ENCODE measurements at places on chromosomes 2 and 18. TPM values are rescaled to one million over a fixed set of nuclear protein-coding genes. Genes with fewer than 3 reads are reported as not detected.

The TANC1 gene
- total RNA-seq, result 8.5 TPM

The NCKAP5 gene
- total RNA-seq, result 0.31 TPM

The SULT1C2 gene
- 0.69 TPM for total RNA-seq

The TMEM198 gene
- 25.6 TPM for total RNA-seq

GRCh38 chr2:48059975-48060374 lies 153.7 kb upstream of the FBXO11 start:
- H3K4me3 ChIP-seq, result no peak overlapping the region
- H3K27me3 ChIP-seq, result no peaks in the 10 kb centered on the region
- H3K4me1 ChIP-seq, result no peaks in the 10 kb centered on the region
- H3K36me3 ChIP-seq, result no peaks in the 10 kb centered on the region
- H3K27ac ChIP-seq, result no peak overlapping the region

DNA sequence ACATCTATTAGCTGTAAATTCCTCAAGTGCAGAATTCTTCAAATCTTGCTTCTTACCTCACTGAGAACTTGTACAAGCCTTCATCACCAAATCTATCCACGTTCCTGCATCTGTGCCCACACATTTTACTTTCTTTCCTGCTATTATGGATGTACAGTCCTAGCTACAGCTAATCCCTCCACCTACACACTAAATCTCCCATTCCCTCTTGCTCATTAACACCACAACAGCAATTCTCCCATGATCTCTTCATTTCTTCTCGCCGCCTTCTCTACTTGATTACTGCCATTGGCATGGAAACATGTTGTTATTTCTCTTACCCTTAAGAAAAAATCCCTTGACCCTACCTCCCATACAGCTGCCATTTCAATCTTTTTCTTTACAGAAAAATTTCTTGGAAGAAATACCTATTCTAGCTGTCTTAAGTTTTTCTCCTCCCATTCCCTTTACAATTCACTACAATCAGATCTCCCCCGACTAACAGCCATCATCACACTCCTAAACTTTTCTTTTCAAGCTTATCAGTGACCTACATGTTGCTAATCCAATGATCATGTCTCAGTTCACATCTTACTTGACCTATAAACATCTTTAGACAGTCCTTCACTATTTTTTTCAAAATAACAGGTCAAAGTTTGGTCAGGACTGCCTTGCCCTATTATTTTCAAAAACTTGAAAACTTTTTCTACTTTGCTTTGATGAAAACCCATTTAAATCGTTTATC lies 41.0 kb downstream of the ROCK2 start:
- H3K4me1 ChIP-seq, result peaks cover 10% of the 10 kb centered on the region
- no peak for DNase-seq
- H3K36me3 ChIP-seq, result no peaks in the 10 kb centered on the region
- H3K4me3 ChIP-seq, result no peak overlapping the region
- H3K27ac ChIP-seq, result no peak overlapping the region
- H3K27me3 ChIP-seq, result no peaks in the 10 kb centered on the region

DNA sequence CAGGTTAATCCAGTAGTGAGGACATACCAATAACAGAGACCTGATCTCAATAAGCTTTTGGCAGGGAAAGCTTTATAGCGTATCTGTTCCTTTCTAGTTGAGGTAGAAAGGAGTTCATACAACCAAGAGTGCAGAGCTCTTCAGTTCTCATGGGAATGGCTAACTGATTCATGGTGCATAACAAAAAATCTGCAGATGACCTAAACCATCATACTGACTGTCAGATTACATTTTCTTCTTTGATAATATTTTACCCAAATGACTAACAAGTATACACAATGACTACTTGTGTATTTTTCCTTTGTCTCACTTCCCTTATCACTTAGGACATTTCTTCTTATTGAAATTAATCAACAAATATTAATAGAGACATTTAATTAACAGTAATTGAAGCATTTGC lies 140.0 kb upstream of the SERTAD2 start:
- no peaks in the 10 kb centered on the region for H3K36me3 ChIP-seq
- no peak overlapping the region for H3K27ac ChIP-seq
- no peak for DNase-seq
- no peaks in the 10 kb centered on the region for H3K27me3 ChIP-seq
- peaks cover 9% of the 10 kb centered on the region for H3K4me1 ChIP-seq

DNA sequence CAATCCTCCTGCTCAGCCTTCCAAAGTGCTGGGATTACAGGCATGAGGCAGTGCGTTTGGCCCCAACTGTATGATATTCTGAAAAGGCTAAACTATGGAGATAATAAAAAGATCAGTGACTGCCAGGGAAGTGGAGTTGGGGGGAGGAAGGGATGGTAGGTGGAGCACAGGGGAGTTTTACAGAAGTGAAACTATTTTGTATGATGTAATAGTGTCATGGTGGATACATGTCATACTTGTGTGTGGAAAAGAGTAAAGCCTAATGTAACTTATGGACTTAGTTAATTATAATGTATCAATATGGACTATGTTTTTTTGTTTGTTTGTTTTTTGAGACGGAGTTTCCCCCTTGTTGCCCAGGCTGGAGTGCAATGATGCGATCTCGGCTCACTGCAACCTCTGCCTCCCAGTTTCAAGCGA lies 2.9 kb upstream of the GGCX start:
- H3K27ac ChIP-seq, result no peak overlapping the region
- peaks cover 8% of the 10 kb centered on the region for H3K4me1 ChIP-seq
- peaks cover 2% of the 10 kb centered on the region for H3K36me3 ChIP-seq
- no peak overlapping the region for H3K4me3 ChIP-seq

- no peak overlapping the region for H3K4me3 ChIP-seq
- H3K27me3 ChIP-seq, result no peaks in the 10 kb centered on the region
- no peak for DNase-seq
- H3K4me1 ChIP-seq, result no peaks in the 10 kb centered on the region
- no peaks in the 10 kb centered on the region for H3K36me3 ChIP-seq
These were observed 89.0 kb upstream of the SLC14A2 start for GRCh38 chr18:45526114-45526841.

- peak; percentile 40 for DNase-seq
- H3K27ac ChIP-seq, result 0 out of 2 replicates have a peak overlapping the region, but pooled peaks have one; percentile 19
- no peaks in the 10 kb centered on the region for H3K4me1 ChIP-seq
- H3K4me3 ChIP-seq, result no peak overlapping the region
- no peaks in the 10 kb centered on the region for H3K27me3 ChIP-seq
These were observed 87.1 kb downstream of the PXDN start for GRCh38 chr2:1656961-1657841.

DNA sequence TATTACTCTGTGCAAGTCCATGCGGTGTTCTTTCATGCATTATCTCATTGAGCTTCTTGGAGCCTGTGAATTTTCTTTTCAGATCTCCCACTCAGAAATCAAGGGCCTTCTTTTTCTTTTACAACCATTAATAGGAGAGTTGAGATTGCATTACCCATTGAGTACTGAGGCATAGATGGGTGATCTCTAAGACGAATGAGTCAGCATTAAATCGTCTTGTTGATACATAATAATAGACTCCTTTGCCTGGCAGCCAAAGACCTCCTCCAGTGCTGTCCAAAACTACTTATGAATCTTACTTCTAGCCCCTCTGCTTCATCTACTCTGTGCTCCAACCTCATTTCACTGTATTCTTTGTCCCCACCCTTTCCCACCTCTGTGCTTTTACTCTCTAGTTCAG lies 180.5 kb downstream of the AGPS start:
- H3K27ac ChIP-seq, result no peak overlapping the region
- H3K36me3 ChIP-seq, result no peaks in the 10 kb centered on the region
- H3K4me1 ChIP-seq, result no peaks in the 10 kb centered on the region
- H3K4me3 ChIP-seq, result no peak overlapping the region
- H3K27me3 ChIP-seq, result no peaks in the 10 kb centered on the region
- no peak for DNase-seq

DNA sequence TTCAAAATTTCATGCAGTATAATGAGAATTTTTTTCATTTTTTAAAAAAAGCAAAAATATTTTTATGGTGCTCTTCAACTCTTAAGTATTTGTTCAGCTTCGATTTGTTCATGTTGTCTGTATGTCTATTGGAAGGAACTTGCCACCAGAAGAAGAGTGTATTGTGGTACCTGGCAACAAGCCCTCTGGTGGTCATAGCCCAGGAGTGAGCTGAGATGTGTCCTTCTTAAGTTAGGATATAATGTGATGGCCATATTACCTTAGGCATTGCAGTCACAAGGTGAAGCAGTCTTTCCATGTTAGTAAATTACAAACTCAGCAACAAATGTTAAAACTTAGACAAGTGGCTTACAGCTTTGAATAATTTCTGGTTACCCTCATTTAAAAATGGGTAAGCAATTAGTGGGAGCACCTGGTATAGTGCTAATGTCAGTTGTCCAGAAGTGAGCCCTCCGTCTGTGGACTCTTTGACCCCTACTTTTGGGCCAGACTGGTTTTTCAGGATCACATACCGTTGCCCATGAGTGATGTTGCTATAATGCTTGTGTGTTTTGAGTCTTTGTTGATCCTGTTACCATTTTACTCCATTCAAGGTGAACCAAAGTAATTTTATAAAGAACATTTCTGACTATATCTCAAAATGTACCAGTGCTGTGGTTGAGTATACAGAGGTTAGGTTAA lies 57.4 kb downstream of the MYO1B start:
- no peaks in the 10 kb centered on the region for H3K36me3 ChIP-seq
- H3K4me1 ChIP-seq, result peaks cover 5% of the 10 kb centered on the region
- DNase-seq, result peak; percentile 44
- H3K4me3 ChIP-seq, result no peak overlapping the region
- H3K27ac ChIP-seq, result no peak overlapping the region

DNA sequence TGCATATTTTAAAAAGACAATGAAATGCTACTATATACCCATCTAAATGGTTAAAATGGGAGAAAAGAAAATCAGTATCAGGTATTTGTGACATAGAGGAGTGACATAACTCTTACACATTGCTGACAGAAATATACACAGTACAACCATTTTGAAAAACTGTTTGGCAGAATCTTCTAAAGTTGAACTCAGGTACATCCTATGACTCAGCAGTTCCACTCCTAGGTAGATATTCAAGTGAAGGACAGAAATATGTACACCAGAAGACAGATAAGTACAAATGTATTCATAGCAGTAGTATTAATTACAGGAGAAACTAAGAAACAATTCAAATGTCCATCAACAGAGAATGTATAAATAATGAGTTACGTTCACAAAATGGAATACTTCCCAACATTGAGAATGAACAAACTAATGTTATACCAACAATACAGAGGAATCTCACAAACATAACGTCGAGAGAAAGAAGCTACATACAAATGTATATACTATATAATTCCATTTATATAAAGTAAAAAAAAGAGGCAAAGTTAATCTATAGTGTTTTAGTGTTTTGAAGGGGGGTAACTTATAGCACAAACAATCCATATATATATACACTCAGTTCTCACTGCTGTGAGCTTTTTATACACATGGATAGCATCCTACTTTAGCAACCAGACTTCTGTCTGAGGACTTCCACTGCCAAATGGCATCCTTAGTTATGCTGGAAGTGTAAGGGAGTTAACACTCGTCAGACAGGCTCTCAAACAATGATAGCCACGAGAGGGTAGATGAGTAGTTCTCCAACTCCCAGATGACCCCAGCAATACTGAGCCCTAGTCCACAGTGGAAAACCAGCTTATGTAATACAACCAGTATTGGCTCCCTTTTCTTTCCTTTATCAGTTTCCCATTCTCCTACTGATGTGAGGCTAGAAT lies 172.5 kb downstream of the NBAS start:
- H3K4me3 ChIP-seq, result no peak overlapping the region
- H3K27ac ChIP-seq, result no peak overlapping the region
- H3K36me3 ChIP-seq, result no peaks in the 10 kb centered on the region
- no peak for DNase-seq
- no peaks in the 10 kb centered on the region for H3K27me3 ChIP-seq
- no peaks in the 10 kb centered on the region for H3K4me1 ChIP-seq

GRCh38 chr2:86271248-86271647 lies 66.2 kb downstream of the REEP1 start:
- H3K36me3 ChIP-seq, result peaks cover 8% of the 10 kb centered on the region
- no peaks in the 10 kb centered on the region for H3K27me3 ChIP-seq
- DNase-seq, result no peak

GRCh38 chr2:209470-209869 lies 54.4 kb downstream of the SH3YL1 start:
- H3K36me3 ChIP-seq, result no peaks in the 10 kb centered on the region
- H3K27me3 ChIP-seq, result no peaks in the 10 kb centered on the region
- no peak overlapping the region for H3K27ac ChIP-seq
- DNase-seq, result no peak

DNA sequence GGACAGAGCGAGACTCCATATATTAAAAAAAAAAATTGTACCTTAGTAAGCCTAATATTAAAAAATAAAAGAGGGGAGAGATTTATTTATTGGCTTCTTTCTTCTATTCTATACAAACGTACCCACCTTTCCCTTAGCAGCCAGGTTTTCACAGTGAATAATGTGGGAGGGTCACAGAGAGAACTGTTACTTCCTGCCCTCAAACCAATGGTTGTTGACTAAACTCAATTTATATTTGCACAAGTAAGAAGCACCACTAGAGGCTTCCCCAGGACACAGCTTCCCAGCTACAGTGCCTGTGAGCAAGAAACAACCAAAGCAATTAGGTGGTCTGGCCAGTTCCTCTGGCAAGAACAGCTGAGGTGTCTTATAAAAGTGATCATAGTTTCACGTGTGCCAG lies 28.9 kb upstream of the GALR1 start:
- H3K36me3 ChIP-seq, result no peaks in the 10 kb centered on the region
- H3K27me3 ChIP-seq, result no peaks in the 10 kb centered on the region
- H3K27ac ChIP-seq, result no peak overlapping the region
- DNase-seq, result no peak
- H3K4me1 ChIP-seq, result peaks cover 8% of the 10 kb centered on the region

- H3K36me3 ChIP-seq, result no peaks in the 10 kb centered on the region
- no peaks in the 10 kb centered on the region for H3K4me1 ChIP-seq
- no peak for DNase-seq
These were observed 21.9 kb upstream of the ICOS start for GRCh38 chr2:203914546-203915182.

DNA sequence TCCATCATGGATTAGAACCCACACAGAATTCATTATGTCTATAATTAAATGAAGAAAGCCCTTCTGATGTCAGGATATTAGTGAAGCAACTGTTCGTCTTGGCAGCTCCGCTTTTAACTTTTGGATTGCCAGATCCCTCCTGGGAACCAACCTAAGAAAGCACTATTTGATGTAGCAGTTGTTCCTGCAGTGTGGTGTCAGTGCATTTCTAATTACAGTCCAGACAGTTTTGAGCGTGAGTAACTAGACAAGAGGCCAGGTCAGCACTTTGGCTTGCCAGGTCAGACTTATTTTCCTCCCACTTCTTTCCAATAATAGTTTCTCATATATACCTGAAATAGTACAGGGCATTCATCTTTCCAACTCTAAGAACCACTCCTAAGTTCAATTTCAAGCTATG lies 13.8 kb downstream of the NRXN1 start:
- H3K27me3 ChIP-seq, result no peaks in the 10 kb centered on the region
- H3K36me3 ChIP-seq, result no peaks in the 10 kb centered on the region
- no peak for DNase-seq
- no peak overlapping the region for H3K4me3 ChIP-seq

GRCh38 chr2:37317746-37318145 lies 6.9 kb downstream of the PRKD3 start:
- H3K27ac ChIP-seq, result no peak overlapping the region
- DNase-seq, result no peak
- peaks cover 39% of the 10 kb centered on the region for H3K4me1 ChIP-seq
- H3K4me3 ChIP-seq, result no peak overlapping the region
